ENCODE measurements at places on chromosomes 1 and 21.
A peak's percentile ranks its signal among the peaks of the same experiment; 100 is the strongest.

DNA sequence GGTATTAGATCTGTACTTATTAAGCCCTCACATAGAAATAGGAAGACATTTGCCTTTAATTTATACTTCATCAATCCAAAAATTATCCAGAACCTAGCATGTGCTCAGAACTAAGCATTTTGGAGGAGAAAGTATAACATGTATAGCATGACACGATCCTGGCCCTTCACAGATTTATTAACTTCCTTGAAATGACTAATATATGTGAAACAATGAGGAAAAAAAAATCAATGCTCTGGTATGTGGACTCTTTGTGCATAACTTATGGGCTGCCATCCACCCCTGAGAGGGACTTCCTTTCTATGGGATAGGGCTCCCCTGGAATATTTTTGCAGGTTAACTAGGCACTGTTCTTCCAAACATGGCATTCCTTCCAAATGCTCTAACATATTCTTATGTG, 36.6 kb downstream of the CCDC185 start:
- no peak for DNase-seq

GRCh38 chr1:36134505-36135329, 9.7 kb upstream of the COL8A2 start:
- DNase-seq = no peak

GRCh38 chr1:235058695-235059094, 69.9 kb downstream of the TOMM20 start:
- no peak for DNase-seq

DNA sequence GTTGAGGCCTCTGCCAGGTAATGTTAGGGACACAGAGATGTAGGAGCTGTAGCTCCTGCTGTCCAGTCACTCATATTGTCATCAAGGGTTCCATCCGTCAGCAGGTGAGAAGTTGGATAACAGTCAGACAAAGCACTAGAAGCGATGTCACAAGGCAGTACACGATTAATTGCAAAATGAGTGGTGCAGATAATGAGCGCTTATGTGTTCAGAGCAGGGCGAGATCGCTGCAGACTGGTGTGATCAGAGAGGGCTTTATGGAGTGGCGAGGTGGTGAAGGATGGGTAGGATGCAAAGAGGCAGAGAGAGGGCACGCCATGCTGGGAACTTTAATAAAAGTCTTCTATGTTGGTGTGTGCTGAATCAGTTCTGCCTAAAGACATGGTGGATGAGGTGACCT, 8.8 kb downstream of the TMCC2 start:
- no peak for DNase-seq

- peak; percentile 40 for DNase-seq
Measured at GRCh38 chr1:157948312-157949073, 45.0 kb upstream of the KIRREL1 start.

GRCh38 chr1:216535059-216535458, 111.8 kb upstream of the USH2A start:
- DNase-seq = no peak

DNA sequence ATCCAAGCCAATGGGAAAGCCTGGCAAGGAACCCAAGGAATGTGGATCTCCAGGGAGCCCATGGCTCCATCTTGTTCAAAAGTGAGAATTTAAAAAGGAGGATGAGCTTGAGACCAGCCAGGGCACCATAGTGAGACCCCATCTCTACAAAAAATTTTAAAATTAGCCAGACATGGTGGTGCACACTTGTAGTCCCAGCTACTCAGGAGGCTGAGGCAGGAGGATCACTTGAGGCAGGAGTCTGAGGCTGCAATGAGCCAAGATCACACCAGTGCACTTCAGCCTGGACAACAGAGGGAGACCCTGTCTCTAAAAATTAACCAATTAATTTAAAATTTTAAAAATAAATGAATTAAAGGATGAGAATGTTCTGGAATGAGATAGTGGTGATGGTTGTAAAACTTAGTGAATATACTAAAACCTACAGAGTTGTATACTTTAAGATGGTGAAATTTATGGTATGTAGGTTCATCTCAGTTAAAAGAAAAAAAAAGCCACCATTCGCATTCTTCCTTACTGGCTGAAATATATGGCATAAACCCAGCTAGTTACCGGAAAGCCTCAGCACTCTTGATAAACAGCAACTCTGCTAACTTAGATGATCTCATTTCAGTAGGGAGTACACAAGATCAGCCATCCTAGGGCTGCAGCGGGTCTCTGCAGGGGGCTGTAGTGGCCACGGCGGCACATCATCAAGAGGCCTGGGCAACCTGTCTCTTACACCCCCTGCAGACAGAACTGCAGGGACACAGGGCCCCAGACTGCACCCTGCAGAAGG, 48.3 kb upstream of the H6PD start:
- no peak for DNase-seq

GRCh38 chr1:61077676-61078541, 4.5 kb upstream of the NFIA start:
- DNase-seq = peak; percentile 97

- no peak for DNase-seq
Measured at GRCh38 chr1:46526691-46527291, 24.7 kb downstream of the KNCN start.

- DNase-seq = no peak
Measured at GRCh38 chr1:29546496-29546895, 310.2 kb downstream of the PTPRU start.

DNA sequence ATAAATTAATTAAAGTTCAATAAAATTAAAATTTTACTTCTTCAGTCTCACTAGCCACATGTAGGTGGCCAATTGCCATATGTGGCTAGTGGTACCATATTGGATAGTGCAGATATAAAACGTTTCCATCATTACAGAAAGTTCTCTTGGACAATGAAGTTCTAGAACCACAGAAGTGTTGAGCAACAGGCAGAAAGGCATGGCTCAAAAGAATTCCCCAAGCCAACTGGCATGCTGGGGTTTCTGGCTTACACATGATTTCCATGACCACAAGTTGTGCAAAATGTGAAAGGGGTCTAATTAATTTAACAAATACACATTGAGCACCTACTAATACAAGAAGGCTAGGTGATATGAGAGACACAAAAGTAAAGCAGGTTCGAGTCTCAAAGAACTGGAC, 72.2 kb upstream of the CDC42BPA start:
- no peak for DNase-seq

GRCh38 chr21:42381347-42381984, 14.4 kb downstream of the TMPRSS3 start:
- peak; percentile 47 for DNase-seq

DNA sequence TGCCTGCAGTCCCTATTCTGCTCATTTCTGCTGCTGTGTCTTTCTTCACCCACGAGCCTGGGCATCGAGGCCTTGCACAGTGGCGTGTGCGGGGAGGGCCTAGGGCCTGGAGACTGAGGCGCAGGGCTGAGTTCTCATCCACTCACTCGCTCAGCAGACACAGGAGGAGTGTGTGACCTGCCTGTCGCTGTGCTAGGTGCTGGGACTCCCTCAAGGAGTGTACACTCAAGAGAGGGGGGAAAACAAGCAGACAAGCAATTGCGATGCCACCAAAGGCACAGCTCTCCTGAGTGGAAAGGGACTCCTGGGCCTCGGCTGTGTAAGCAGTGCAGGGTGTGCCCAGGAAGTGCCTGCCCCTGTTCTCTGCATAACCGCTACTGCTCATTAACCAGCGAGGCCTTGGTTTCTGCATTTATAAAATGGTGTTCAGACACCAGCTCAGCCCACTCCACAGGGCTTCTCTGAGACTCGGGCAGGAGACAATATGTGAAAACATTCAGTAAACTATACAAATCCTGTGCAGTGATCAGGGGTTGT, 4.2 kb downstream of the RD3 start:
- DNase-seq = no peak

GRCh38 chr1:31346785-31347184, 26.1 kb downstream of the FABP3 start:
- no peak for DNase-seq

GRCh38 chr1:153630384-153630783, 2.1 kb downstream of the S100A1 start:
- no peak for DNase-seq

- DNase-seq = no peak
Measured at GRCh38 chr1:57192222-57192621, 226.4 kb upstream of the C8B start.

DNA sequence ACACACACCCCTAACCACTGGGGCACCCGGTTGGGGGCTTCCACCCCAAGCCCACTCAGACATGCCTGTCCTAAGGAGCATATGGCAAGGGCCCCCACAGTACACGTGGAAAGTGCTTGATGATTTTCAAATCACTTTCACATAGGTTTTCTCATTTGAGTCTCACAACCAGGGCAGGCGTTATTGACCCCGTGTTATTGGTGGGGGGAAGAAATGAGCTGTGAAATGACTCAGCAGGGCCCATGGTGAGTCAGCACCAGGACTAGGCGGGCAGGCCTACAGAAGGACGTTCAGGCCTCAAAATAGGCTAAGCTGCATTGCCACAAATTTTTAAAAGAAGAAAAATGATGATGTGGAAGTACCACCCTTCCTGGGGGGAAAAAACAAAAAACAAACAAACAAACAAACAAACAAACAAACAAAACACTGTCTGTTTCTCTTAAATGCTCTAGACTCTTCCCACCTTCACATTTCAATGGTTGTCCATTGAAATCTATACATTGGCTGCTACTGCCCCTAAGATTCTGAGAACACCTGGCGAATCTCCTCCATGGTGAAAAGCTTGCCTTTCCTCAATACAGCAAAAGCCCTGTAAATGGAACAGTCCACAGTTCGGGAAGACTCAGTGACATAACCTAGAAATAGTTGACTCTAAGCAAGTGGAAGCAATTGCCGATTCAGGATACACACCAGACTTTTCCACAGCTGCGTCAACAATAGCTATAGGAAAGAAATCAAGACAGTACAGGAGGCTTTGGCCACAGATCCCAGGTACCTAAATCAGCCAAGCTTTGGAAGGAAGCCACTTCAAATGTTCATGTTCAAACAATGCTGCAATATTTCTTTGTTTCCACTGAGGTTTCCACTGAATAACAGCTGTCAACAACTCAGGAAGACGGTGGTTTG, 234.7 kb downstream of the TOMM20 start:
- peak; percentile 82 for DNase-seq

DNA sequence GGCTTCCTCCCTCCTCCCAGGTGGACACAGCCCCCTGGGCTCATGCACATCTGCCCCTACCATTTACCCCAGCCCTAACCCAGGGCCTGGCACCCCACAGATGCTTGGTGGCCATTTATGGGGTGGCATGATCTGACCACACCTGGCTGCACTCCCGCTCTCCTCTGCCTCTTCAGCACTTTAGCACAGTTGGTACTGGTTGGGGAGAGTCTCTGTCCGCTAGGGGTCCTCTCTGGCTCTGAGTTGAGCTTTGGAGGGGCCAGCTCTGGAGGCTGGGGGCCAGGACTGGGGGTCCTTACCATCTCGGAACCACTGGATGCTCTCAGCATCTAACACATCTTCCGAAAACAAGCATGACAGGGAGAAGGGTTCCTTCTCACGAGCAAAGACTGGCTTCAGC, 17.4 kb downstream of the MYOM3 start:
- no peak for DNase-seq

DNA sequence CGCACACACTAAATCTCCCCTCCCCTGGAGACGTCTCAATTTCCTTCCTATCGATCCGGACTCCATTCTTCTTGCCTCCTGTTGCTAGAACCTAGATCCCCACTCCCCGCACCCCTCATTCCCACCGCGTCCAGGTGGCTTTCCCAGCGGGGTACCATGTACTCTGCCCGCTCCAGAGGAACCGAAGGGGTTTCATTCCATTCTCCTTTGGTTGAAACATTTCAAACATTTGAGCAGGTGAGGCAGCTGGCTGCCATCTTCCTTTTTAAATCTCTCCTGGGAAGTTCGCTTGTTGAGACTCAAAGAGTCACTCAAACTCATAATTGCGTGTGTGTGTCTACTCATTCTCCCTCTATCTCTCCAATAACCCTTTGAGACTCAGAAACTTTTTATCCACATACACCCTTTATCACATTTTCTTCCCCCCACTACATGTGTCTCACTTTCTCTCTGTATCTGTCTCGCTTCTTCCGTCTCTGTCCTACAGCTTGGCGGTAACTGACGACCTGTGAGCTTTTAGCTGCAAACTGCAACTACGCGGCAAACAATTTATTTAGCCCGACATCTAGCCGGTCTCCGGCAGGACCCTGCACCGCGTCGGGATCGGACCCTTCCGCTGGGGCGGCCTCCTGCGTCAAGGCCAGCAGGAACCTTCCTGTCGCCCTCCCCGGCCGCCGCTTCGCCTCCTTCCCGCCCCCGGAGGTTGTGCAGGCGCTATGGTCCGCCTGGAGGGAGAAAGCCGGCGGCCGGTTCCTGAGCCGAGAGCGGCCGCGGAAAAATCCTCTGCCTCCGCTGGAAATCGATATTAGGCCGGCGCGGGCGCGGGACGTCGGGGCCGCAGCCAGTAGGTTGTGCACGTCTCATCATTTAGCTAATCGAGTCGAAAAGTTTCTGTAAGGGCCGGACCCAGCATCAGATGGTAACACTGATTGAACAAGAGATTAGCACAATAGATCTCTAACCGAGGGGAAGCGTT, 3.0 kb upstream of the FOXD3 start:
- DNase-seq = no peak

- no peak for DNase-seq
Measured at GRCh38 chr21:38376693-38377092, 119.9 kb downstream of the KCNJ15 start.

Measured in DMS153 (cell line).